Stimulated activated CD8-positive, alpha-beta memory T cell treated with anti-CD3 and anti-CD28 coated beads, Interleukin-4, amount 100 ng/mL, for 1 hour (primary cell): ENCODE measurements at places on chromosomes 5 and 9.

DNA sequence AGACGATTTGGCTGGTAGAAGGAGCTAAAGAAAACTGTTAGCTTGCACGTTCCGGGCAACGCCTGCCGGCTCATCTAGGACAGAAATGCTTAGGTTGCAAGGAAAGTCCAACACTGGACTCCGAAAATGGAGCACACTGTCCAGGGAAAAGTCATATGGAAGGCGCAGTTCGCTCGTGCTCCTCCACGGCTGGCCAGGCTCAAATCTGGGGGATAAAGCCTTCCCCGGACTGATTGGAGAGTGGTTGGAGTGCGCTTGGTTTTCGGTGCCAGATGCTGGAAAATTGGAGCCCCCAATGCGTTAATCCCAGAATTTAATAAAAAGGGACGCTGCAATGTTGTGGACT lies 955 bp downstream of the CDH6 start:
- DNase-seq = no peak

DNA sequence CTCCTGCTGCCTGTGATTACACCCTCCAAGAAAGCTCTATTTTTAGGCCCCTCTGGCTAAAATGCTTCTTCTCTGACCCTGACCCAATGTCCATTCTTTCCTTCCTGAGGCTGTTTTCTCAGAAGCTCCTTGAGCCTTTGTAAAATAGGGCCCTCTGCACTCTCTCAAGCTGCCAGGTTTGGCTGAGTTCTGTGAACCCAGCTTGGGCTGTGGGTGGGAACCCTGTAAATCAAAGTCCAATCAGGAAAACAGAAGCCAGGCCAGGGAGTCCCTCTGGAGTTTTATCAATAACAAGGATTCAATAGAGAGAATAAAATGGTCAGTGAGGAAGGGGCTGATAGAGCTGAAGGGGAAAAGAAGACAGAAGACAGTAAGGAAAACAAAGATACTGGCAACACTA lies 43.7 kb upstream of the ERCC6L2 start:
- no peak for DNase-seq

GRCh38 chr9:114989600-114990410 lies 59.4 kb upstream of the TNFSF8 start:
- DNase-seq = no peak

- no peak for DNase-seq
Observed at GRCh38 chr9:91517801-91518200, 94.2 kb upstream of the NFIL3 start.

DNA sequence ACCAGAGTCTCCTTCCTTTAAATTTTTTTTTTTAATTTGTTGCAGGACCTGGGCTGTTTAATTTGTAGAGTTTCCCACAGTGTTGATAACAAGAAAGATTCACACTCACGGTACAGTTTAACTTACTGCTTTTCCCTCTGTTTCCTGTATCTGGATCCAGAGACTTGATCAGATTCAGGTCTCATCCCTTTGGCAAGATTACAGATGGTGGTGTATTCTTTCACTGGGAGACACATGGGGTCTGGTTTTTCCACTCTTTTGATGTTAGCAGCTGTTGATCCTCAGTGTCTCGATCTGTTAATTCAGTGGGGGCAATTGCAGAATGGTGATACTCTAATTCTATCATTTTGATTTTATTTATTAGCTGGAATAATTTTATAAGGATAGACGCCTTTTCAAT lies 75.4 kb upstream of the TNFAIP8 start:
- no peak for DNase-seq
